ENCODE measurements at places on chromosomes 11 and 22. TPM values are rescaled to one million over a fixed set of nuclear protein-coding genes. Genes with fewer than 3 reads are reported as not detected.

GRCh38 chr22:49323751-49324415 lies 503.8 kb downstream of the BRD1 start:
- DNase-seq, result peak; percentile 9

- DNase-seq, result no peak
Observed at GRCh38 chr22:35299217-35299672, 449 bp upstream of the TOM1 start.

- no peak for DNase-seq
Observed at GRCh38 chr11:111549869-111550203, 9.3 kb downstream of the LAYN start.

The TEX12 gene
- not detected for total RNA-seq

- DNase-seq, result no peak
Observed at GRCh38 chr22:50657925-50658324, 14.7 kb upstream of the SHANK3 start.

DNA sequence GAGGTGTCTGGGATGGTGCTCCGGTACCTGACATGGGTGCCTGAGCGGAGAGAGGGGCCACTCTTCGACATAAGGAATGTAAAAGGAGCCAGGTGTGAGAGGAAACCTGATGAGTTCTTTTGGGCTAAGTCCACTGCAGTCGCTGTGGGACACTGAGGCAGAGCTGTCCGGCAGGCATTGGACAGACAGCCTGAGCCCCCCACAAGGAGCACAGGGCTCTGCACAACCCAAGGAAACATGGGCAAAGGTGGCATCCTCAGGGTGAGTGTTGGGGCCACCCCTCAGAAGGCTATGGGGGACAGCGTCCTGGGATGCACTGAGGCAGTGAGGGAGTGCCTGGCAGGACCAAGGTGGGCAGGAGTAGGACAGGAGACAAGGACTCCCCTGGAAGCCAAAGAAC lies 57.7 kb upstream of the EMID1 start:
- DNase-seq, result no peak

GRCh38 chr11:61891331-61892084 lies at the start of gene FADS3:
TSS of gene FADS3 (minus strand) at chr11:61891545. CDS start at chr11:61891381, 164 bp downstream.
- peak; percentile 57 for DNase-seq

The CYTH4 gene
- 126 TPM for total RNA-seq

The FEN1 gene
- total RNA-seq, result 105 TPM

GRCh38 chr22:41943661-41944209 lies 3.2 kb downstream of the CENPM start:
- no peak for DNase-seq

The MMP8 gene
- total RNA-seq, result not detected

GRCh38 chr22:20213833-20214708 lies 54.0 kb downstream of the RTN4R start:
- no peak for DNase-seq

The IL10RA gene
- total RNA-seq, result 291 TPM

GRCh38 chr11:12113294-12113693 lies 2.9 kb downstream of the MICAL2 start:
- DNase-seq, result peak; percentile 53

- DNase-seq, result no peak
Observed at GRCh38 chr11:131354251-131354701, 16.1 kb upstream of the NTM start.

The TTC36 gene
- total RNA-seq, result 0.55 TPM

The ST14 gene
- total RNA-seq, result not detected

The NNMT gene
- total RNA-seq, result not detected
